ENCODE measurements at places on chromosomes 1 and 21. TPM values are rescaled to one million over a fixed set of nuclear protein-coding genes. Genes with fewer than 3 reads are reported as not detected.

MFSD2A gene
- total RNA-seq, result 11.6 TPM

F13B gene
- total RNA-seq, result not detected

SLAMF6 gene
- 19.3 TPM for total RNA-seq

CACNA1S gene
- not detected for total RNA-seq

ETNK2 gene
- not detected for total RNA-seq

- no peak for DNase-seq
- no peaks in the 10 kb centered on the region for H3K36me3 ChIP-seq
- H3K27me3 ChIP-seq, result no peaks in the 10 kb centered on the region
Observed at GRCh38 chr1:182688436-182689205, 4.2 kb upstream of the RGS8 start.

DNA sequence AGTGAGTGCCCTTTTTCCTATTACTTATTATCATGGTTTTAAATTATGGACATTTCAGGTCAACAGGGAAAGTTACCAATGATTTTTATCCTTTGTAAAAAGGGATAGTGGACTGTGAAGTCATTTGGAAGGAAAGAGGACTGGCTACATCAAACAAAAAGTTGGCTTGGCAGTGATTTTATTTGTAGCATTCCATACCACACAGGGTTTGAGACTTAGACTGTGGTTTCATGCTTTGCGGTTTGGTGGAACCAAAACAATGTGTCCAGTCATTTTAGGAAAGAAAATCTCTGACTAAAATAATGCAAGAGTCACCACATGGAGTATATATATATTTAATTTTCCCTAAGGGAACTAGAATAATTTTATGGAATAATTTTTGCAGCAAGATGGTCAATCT, 239.5 kb downstream of the HMCN1 start:
- no peak overlapping the region for H3K27ac ChIP-seq
- no peaks in the 10 kb centered on the region for H3K27me3 ChIP-seq
- H3K4me1 ChIP-seq, result no peaks in the 10 kb centered on the region
- no peak overlapping the region for H3K4me3 ChIP-seq
- no peaks in the 10 kb centered on the region for H3K36me3 ChIP-seq

GRCh38 chr1:82813386-82813785, 1012.7 kb downstream of the ADGRL2 start:
- DNase-seq, result no peak
- no peak overlapping the region for H3K4me3 ChIP-seq
- H3K36me3 ChIP-seq, result no peaks in the 10 kb centered on the region
- H3K4me1 ChIP-seq, result no peaks in the 10 kb centered on the region

Data from Karpas-422 (cell line).